DMS79 (cell line): ENCODE measurements at places on chromosomes 7 and 10.

GRCh38 chr10:61761825-61762217 is 99.1 kb downstream of the CABCOCO1 start:
- no peak for DNase-seq

GRCh38 chr10:87712913-87713616 is 53.4 kb downstream of the PAPSS2 start:
- DNase-seq = no peak

DNA sequence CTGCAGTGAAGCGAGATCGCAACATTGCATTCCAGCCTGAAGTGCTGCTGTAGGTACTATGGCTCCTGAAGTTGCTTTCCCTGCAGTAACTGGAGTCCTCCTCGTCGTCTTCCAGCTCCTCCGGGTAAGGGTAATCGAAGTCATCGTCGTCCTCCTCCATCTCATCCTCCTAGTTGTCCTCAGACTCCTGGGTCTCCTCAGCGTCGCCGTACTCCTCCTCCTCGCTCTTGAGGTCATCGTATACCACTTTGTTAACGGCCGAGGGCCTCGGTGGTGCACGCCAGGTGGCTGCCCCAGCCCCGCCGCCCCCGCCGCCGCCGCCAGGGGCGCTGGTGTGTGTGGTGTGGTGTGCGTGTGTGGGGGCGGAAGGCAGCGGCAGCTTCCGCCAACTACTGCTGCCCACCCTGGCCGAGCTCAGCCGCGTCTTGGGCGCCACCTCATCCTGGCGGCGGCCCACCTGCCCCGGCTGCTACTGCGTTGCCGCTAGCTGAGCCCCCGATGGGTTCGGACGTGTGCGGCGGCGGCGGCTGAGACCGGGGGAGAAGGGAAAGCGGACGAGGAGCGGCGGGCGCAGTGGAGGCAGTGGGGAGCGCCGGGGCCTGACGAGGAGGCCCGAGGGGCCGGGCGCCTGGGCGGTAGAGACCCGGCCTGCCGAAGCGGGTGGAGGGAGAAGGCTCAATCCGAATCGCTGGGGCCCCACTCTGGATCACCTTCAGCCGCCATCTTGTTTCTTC is 11.8 kb upstream of the ACBD5 start:
- DNase-seq = no peak

- no peak for DNase-seq
Measured at GRCh38 chr7:120740348-120740747, 117.6 kb downstream of the TSPAN12 start.

- DNase-seq = no peak
Measured at GRCh38 chr7:92969061-92969460, 132.7 kb upstream of the CDK6 start.

DNA sequence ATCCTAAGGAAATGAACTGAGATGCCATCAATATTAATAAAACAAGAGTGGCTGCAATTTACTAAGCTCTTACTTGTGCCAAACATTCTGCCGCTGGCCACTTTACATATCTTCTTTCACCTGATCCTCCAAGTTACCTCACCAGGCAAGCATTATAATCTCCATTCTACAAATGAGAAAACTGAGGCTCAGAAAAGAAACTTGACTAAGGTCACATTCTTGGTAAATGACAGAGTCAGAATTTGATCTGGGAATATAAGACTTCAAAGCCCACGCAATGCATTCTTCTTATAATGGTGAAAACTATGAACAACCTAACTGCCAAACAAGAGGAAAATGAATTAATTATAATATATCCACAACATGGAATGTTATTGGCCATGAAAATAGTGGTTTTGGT is 46.1 kb upstream of the SMNDC1 start:
- DNase-seq = no peak

- DNase-seq = no peak
Measured at GRCh38 chr7:53485354-53485753, 449.9 kb downstream of the POM121L12 start.

DNA sequence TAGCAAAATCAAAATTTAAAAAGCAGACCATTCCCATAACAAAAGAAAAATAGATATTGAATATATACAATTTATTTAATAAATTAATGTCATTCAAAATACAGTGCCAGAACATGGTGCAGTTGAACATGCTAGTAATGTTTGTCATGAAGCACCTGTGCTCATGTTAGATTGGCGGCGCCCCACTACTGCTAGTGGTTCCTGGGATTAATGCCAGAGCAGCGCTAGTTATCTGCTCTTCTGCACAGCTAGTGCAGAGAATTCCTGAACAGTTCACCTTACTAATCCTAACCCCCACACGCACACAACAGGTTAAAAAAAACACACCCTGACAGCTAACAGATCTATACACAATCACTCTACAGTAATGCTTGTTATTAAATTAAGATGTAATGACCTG is 23.4 kb downstream of the KBTBD2 start:
- no peak for DNase-seq

GRCh38 chr7:138349841-138350700 is 110.0 kb upstream of the TRIM24 start:
- DNase-seq = no peak

- no peak for DNase-seq
Measured at GRCh38 chr10:51955696-51956095, 256.3 kb upstream of the CSTF2T start.

DNA sequence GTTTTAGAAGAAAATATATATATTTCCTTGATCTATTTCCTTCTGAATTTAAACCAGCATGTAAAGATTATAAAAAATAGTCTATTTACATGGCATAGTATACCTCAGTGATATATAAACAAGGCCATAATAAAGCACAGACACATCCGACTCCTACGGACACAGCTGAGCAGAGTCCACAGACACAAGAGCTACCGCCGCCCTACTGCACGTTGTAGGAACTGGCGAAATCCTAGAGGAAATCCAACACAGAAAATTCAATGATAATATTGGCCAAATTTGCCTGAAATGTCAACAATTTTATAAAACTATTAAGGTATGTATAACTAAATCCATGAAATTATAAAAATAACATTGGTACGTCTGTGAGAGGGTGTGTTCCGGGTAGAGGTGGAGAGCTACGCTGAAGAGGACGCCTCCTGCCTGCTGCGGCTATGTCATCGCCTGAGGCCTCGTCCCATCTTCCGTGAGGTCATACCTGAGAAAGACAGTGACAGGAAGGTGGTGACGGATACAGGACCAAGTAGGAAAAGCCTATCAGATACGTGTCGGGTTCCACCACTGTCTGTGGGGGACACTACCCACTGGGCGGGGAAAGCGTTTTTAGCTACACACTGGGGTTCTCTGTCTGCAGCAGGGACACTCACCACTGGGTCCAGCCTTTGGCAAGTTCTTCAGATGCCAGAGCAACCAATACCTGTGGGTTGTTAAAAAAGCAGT is 29.3 kb upstream of the NCAPG2 start:
- no peak for DNase-seq

DNA sequence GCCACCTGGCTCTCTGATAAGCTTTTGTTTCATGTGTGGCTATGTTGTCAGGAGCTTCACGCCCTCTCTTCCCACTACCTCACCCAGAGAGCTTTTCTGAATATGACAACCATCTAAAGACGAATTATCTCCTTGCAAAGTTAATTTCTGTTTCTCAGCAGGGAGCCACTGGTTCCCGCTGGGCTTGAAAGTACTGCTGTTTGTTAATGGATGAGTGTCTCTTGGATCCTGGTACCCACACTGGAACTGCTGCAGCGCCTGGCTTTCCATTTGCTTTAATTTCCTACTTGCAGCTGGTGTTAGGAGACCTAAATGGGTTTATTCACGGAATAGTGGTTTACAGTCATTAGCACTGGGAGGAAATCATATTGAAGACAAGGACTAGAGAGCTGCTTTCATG is 267.9 kb upstream of the LRGUK start:
- DNase-seq = peak; percentile 40

DNA sequence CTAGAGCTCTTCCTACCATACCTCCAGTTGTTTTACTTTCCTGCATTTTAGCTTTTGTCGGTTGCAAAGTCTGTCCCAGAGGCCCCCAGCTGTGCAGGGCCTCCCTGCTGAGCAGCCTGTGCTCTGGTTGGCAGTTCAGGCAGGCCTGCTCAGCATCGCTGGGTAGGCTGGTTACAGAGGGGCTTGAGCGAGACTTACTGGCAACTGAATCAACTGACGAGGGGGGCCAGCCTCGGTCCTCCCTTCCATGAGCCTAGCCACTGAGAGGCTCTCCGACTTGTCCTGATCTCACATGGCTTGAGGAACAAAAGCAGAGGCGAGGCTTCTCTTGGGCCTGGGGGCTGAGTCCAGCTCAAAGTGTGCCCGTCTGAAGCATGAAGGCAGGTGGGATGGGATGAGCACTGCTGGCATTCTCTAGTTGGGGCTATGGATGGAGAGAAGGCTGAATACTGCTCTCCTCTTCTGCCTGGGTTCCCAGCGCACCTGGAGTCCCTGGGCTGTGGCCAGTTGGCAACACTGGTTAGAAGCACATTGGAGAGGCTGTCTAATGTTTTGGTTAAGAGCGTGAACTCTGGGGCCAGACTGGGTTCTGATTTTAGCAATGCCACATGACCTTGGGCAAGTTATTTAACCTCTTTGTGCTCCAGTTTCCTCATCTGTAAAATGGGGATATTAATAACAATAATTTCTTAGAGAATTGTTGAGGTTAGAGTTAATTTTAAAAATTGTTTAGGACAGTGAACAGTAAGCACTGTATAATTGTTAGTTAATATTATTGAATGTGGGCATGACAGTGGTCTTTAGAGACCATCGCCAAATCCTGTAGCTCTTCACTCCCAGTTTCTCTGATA is 6.9 kb upstream of the SFRP5 start:
- DNase-seq = peak; percentile 26

- DNase-seq = no peak
Measured at GRCh38 chr10:117454502-117454901, 79.3 kb upstream of the PDZD8 start.

GRCh38 chr10:132624847-132625471 is 87.4 kb downstream of the INPP5A start:
- DNase-seq = no peak

DNA sequence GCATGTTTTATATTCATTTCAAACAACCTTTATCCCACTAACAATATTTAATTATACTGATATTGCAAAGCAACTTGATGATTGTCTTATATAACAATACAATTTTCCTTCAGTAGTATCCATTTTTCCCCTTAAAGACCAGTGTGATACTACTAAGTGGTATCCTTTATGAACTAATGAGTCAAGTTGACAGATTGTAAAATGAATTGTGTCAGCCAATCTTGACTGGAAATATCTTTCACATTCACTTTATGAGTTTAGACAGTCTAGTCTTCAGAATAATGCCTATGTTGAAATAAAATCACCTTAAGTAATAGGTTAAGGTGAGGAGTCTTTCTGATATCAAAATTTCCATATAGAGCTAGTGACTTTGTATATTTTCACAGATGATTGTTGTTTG is 950.0 kb upstream of the CELF2 start:
- no peak for DNase-seq

DNA sequence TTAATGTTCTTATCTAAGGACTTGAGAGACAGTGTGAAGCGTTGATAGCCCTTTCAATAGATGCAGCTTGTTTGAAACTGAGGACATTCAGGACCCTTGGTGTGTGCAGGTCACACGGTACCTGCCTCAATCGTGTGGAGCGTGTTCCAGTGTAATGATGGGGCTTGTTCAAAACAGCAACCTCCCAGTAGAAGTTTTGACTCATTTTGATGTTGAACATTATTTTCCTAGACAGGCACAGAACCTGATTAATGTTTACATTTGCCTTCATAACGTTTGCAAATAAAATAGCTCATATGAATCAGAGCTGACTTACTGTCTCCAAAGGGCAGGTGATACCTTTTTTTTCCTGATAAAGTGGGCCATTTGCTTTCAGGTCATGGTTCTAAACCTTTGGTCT is 21.3 kb downstream of the RBM17 start:
- DNase-seq = no peak

DNA sequence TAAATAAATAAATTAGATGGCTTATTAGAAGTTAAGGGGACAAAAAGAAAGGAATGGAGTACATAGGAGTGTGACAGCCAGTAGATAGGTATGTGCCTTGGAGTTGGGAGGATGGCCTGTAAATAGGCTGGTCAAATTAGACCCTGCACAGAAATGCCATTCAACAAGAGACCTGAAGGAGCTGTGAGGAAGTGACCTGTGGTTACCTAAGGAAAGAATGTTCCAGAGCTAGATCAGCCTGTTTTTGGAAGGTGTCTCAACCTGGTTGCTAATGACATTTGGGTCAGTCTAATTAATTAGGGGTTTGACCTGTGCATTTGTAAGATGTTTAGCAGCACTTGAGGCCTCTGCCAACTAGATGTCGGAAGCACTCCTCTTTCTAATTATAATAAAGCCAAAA is 315.3 kb upstream of the PLXDC2 start:
- no peak for DNase-seq

GRCh38 chr10:95697429-95697828 is 3.7 kb upstream of the TCTN3 start:
- DNase-seq = no peak

GRCh38 chr10:31171402-31172083 is 139.9 kb upstream of the ZNF438 start:
- no peak for DNase-seq

DNA sequence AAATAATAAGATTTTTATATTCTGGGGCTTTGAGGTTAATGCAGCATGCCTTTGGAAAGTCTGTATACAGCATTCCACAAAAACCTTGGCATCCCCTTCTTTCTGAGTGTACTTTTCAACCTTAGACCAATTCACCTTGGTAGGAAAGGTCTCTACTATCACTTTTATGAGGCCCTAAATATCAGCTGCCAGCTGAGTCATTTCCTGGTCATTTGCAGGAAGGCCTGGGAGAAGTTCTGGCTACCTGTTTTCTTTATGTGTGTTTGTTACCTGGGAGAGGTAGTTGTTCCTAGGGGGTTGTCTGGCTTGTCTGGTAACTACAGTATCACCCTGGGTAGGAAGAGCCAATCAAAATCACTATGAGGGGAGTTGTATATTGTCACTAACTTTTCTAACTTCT is 4.1 kb downstream of the SPAM1 start:
- DNase-seq = no peak

- DNase-seq = no peak
Measured at GRCh38 chr10:63766745-63767137, 245.5 kb downstream of the REEP3 start.

DNA sequence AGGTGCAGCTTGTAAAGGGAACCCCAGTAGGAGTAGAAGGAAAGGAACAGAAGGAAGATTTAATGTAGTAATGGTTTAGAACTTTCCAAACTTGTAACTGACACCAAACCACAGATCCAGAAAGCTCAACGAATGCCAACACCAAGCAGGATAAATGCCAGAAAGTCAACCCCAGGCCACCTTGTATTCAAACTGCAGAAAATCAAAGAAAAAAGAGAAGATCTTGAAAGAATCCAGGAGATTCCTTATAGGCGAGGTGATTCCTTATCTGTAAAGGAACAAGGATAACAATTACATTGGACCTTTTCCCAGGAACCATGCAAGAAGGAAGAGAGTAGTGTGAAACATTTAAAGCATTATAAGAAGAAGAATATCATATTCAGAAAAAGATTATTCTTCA is 93.6 kb downstream of the NKX6-2 start:
- no peak for DNase-seq

DNA sequence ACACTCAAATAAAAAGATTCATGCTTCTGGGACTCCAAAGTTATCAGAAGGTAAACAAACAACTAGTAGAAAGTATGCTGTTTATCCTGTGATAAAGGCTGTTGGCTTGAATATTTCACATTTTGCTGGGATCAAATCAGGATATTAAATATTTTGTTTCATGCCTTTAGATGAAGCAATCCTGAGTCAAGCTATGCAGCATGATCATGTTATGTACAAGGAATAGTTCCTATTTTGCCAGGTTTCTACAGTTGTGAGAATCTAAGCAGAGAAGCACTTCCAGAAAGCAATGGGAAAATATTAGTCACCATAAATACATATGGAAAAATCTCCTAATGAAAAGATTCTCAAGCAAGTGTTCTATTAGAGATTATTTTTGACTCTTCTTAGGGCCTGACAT is 262.8 kb upstream of the PCDH15 start:
- DNase-seq = no peak
